NCI-H1694 (cell line): ENCODE measurements at places on chromosomes 2 and 18.

DNA sequence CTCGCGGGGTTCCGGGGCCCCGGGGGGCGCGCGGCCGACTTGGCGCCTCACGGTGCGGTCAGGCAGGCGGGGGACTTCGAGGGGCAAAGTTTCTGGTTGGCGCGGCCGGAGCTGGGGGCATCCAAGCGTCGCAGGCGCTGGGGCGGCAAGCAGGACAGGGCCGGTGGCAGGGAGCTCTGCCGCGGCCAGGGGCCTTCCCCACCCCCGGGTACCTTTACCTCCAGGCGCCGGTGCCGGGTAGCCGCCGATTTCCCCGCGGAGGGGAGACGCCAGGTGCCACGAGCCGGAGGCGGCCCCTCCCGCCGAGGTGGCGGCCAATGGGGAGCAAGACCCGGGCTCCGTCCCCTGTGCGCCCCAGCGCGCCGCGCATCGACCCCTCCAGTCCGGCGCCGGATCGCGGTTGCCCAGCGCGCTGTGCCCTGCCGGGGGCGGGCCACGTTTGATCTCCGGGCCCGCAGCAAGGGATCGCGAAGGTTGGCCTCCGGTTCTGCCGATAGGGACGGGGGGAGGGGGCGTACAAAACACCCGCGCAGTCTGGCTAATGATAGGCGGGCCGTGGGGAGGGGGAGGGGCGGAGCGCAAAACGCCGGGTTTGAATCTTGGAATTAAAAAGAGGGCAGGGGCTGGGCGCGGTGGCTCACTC lies at the start of gene ST8SIA5:
Gene ST8SIA5 (minus strand): TSS at position 495 of the 643 bp plus-strand sequence. CDS start 545 bp downstream, outside the sequence.
- no peak for DNase-seq

- no peak for DNase-seq
These were observed 31.6 kb upstream of the WDR75 start for GRCh38 chr2:189409647-189410046.

DNA sequence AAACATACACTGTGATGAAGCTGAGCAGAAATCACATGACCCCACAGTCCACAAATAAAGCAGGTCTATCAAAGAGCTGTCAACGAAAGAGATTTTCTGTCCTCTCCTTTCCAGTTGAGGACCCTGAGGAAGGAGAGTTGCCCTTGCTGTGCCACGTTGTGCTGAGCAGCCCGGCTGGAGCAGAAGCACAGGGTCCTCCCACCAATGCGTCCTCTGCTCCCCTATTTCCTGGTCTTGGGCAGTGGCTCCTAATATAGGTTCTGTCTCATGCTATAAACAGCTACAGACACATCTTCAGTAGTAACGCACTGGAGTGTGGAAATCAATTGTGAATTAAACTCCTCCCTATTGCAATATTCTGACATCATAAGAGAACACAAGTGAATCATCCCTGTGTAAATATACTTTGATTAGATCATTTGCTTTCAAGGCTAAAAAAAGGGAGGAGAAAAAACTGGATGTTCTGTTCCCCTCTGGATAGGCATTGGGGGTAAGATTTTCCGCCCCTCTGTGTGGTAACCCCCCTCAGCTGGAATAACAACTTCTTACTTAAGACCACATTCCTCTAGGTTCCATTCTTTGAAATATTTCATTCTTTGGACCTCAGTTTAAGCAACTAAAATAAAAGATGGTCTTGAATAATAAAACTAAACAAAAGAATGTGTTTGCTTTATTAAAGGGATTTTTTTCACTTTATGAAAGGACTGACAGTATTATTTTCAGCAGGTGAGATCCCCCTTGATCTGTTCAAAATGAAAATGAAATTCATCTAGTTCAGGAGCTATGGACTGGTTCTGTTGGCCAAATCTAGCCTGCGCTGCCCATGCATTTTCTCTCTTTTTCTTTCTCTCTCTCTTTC lies 8.3 kb upstream of the RHOB start:
- no peak for DNase-seq

- DNase-seq = no peak
These were observed 395.7 kb downstream of the GALR1 start for GRCh38 chr18:77645170-77645872.

- no peak for DNase-seq
These were observed 537.8 kb downstream of the LRRTM4 start for GRCh38 chr2:76984359-76984758.
